CD4-positive, alpha-beta T cell treated with Interleukin-12 subunit alpha and Interleukin-12 subunit beta, for 1 hour (primary cell): ENCODE measurements at places on chromosomes 2 and 18.

DNA sequence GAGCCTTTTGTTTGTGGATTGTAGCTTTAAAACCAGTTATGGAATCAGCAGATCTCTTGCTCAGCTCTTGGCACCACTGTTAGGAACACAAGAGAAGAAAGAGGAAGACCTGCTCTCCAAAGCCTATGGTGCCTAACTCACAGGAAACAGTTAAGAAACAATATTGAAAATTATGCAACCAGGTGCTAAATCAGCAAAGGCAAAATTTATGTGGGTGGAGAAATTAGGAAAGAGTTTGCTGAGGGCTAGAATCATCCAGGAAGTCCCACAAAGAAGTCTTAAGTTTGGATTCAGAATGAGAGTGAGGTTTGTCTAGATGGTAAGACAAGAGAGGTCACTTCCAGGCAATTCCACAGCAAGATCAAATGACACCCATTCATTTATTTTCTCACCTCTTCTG is 49.4 kb downstream of the AOX1 start:
- no peak for DNase-seq

DNA sequence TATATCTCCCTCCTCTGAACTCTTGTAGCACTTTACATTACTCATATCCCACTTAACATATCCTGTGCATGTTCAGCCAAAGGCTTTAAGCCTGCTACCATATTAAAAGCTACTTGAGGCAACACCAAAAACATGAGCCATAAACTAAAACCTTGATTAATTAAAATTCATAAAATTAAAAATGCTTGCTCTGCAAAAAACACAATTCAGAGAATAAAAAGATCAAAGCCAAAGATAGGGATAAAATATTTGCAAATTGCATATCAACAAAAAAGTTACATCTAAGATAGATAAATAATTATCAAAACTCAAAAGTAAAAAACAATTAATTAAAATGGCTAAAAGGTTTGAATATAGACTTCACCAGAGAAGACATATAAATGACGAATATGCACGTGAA is 495.4 kb upstream of the PIK3C3 start:
- no peak for DNase-seq

GRCh38 chr2:108924580-108925251 is 64.3 kb downstream of the EDAR start:
- DNase-seq = no peak

- no peak for DNase-seq
Observed at GRCh38 chr2:2269989-2270562, 61.0 kb downstream of the MYT1L start.

- no peak for DNase-seq
Observed at GRCh38 chr18:57210716-57211411, 64.0 kb downstream of the BOD1L2 start.

- no peak for DNase-seq
Observed at GRCh38 chr2:187050409-187050998, 201.5 kb upstream of the ZSWIM2 start.

DNA sequence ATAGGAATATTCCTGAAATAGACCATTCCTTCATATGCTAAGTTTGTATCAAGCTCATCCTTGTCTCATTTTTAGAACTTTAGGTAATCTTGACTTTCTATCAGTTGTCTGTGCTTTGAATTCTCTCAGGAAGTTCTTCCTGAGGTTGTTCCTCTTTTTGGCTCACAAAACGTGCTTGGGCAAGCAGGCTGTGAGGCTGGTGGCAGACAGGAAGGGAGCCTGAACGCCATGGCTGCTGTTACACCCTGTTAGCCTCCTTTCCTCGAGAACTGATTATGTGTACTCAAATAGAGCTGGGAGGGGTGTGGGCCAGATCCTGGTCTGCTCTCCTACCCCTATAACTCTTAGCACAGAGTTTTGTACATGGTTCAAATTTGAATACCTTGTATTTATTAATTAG is 136.4 kb upstream of the CELF4 start:
- DNase-seq = no peak

GRCh38 chr2:50356858-50357257 is 675.1 kb downstream of the NRXN1 start:
- DNase-seq = no peak

- peak; percentile 65 for DNase-seq
Observed at GRCh38 chr2:118881490-118882129, 34.2 kb upstream of the EN1 start.

- no peak for DNase-seq
Observed at GRCh38 chr2:226023383-226023782, 623.9 kb downstream of the NYAP2 start.

DNA sequence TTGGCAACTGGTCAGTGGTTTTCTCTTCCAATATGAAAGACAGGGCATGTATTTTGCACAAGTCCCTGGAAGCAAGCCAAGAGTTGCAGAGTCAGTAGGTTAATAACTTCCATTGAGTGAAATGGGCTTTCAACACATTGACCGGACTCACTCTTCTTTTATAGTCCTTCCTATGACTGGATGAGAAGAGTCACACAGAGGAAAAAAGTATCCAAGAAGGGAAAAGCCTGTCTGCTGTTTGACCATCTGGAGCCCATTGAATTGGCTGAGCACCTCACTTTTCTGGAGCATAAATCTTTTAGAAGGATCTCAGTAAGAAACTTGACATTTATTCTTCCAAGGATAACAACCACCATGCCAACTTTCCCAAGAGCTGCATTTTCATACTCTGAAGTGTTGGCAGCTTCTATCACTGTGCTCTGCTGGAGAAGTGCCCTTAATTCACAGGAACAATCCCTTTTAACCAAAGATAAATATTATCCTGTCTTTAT is 45.4 kb downstream of the RASGRP3 start:
- no peak for DNase-seq

- DNase-seq = no peak
Observed at GRCh38 chr2:166230024-166230723, 102.4 kb upstream of the SCN1A start.

DNA sequence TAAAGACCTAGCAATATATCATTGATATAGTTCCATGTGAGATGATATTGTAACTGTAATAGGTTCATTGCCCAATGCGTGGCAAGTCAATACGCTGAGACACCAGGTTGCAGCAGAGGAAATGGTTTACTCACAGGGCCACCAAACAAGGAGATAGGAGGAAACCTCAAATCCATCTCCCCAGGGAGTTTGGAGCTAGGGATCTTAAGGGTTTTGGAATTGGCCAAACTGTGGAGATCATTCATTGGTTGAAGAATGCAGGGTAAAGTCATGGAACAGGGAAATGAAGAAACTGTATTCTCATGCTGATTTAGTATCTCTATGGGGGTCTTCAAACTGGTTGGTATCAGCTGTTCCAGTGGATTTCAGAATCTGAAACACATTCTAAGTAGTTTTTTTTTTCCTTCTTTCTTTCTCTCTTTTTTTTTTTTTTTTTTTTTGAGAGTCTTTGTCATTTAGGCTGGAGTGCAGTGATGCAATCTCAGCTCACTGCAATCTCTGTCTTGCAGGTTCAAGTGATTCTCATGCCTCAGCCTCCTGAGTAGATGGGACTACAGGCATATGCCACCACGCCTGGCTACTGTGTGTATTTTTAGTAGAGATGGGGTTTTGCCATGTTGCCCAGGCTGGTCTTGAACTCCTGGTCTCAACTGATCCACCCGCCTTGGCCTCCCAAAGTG is 30.7 kb upstream of the PPM1B start:
- DNase-seq = no peak

DNA sequence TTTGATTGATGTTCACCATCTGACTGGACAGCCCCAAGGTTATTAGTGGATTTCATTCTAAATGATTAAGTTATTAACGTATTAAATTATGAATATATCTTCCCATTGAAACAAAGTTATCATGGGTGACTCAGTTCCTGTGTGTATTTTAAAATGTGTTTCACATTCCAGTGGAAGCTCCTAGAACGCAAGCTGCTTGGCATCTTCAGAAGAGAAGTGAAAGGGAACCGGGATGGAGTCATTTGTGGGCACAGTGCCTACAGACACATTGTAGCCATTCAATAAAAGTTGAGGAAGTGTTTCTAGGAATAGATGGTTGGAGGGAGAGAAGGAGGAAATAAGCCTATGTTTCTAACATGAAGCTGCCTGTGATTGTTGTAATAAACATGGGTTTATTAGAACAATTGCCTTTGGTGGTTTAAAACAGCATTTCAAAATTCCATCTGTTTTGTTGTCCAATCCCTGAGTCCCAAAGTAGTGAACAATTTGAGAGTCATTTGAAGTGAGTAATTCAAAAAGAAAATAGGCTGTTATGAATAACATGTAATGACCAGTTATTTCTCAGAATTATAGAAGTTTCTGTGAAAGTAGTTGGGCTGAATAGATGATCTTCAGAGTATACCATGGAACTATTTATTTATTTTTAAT is 143.5 kb downstream of the PKP4 start:
- DNase-seq = no peak

- DNase-seq = no peak
Observed at GRCh38 chr2:153100151-153100550, 378.4 kb downstream of the RPRM start.

- DNase-seq = peak; percentile 68
Observed at GRCh38 chr2:230902180-230902899, 22.7 kb downstream of the GPR55 start.

DNA sequence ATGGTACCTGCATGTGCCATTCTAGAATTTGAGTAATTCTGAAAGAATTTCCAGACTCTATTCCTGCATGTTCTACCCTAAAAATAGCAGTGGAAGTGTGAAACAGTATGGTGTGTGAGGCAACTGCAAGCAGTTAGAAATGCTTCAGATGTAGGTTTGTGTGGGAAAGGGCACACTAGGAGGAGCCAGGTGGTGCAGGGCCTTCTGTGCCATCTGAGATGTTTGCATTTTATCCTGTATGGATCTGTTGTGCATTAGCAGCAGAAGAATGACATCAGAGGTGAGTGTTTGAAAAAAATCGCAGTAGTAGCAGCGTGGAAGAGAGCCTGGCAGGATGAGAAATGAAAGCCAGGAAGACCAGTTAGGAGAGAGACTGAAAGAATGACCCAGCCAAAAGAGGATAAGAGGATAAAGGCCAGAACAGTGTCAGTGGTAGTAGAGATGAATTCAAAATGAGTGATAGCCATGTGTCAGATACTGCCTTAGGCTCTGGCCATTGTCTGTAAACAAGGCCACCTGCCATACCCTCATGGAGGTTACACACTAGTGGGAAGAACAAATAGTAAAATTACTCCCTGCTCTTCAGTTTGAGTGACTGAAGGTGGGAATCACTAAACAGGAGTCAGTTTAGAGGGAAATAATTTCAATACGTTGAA is 142.2 kb downstream of the PKP4 start:
- no peak for DNase-seq
